ENCODE measurements at places on chromosomes 1 and 21. TPM values are rescaled to one million over a fixed set of nuclear protein-coding genes. Genes with fewer than 3 reads are reported as not detected.
A peak's percentile ranks its signal among the peaks of the same experiment; 100 is the strongest.

KANK4 gene
- not detected for total RNA-seq

FABP3 gene
- not detected for total RNA-seq

DNA sequence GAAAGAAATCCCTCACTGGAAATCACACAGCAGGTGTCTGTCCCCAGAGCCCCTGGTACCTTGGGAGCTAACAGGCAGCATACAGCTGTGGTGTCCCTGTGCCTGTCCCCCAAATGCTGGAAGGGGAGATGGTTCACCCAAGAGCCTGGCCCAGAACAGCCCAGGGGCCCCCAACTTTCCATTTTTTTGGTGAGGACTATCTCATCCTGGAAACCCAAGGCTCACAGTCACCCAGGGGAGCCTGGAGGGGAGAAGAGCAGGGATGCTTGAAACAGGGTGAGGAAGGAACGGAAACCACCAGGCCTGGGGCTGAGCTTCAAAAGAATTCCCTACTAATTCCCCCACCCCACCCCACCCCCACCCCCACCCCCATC, 3.6 kb downstream of the SDC3 start:
- H3K27ac ChIP-seq: no peak overlapping the region
- H3K36me3 ChIP-seq: no peaks in the 10 kb centered on the region
- no peak overlapping the region for H3K4me3 ChIP-seq
- peaks cover 9% of the 10 kb centered on the region for H3K4me1 ChIP-seq
- no peak for DNase-seq

DNA sequence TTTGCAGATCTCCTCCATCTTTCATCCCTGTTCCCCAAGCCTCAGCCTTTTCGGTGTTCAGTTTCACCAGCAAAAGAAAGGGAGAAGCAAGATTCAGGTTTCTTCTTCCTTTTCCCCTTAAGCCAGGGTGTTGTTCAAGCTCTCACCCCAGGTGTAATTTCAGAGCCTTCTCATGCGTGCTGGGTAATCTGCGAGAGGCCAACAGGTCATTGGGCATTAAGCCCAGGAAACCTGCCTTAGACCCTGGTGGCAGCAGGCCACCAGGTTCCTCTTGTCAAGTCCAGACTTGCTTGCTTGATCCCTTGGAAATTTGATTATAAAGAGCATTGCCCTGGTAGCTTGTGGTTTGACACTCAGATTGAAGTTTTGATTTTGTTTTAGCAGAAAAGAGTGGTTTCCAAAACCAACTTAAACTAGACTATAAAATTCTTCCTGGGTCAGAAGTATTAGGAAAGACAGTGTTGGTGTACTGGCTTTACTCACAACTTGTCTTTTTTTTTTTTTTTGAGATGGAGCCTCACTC, 6.9 kb downstream of the AKR1A1 start:
- peak overlapping the region; percentile 71 for H3K27ac ChIP-seq
- H3K4me1 ChIP-seq: peaks cover 30% of the 10 kb centered on the region
- peaks cover 26% of the 10 kb centered on the region for H3K36me3 ChIP-seq

DNA sequence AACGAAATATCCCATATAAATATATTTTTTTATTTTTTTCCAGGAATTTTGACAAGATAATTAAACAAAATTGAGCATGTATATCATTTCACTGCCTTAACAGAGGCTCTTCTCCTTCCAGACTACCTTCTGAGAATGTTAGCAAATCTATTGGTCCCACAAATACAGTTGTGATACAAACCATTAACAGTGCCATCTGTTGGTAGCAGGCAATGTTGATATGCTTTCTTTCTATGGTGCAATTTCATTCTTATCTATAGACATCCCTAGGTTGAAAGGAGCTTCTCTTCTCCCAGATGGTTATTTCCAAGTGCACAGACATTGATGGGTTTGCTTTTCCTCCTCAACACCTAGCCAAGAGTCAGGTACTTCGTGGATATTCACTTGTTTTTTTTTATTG, 303.6 kb downstream of the USH2A start:
- H3K4me3 ChIP-seq: no peak overlapping the region
- no peaks in the 10 kb centered on the region for H3K27me3 ChIP-seq
- no peaks in the 10 kb centered on the region for H3K4me1 ChIP-seq

DNA sequence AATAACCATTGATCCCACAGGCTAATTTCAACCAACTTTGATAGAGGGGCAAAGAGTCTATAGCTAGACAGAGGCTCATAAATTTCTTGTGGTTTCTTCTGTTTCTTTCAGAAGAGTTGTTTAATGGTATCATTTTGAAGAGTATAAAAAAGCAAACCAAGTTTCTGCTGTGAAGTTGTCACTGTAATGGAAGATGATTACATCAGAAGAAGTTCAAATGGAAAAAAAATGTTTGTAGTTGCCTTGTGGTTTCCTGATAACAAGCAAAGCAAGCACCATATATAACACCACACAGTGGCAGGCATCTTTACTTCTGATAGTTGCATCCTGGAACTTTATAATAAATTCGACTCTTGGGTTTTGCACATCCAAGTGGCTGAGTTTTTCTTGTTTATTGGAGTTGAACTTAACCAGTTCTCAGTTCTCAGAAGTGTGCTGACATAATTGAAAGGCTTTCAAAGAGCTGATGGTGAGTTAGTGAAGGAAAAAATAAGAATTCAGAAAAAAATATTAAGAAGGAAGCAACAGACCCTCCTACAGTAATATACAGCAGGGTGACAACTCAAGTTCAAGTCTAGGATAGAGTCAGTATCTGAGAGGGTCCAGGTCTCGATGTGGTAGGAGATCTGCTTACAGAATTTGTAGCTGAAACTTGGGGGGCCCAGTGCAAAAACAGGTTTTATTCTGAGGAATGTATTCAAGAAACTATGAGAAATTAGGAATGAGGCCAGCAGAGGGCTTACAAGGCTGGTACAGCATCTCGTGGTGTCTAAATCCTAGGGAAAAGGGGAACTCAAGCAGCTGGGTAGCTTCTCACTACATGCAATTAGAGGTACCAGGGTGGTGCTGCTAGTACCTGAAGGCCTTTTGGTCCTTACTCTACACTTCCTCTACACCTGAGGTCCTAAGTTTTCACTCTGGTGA, 123.5 kb downstream of the CRB1 start:
- no peak overlapping the region for H3K4me3 ChIP-seq
- H3K27me3 ChIP-seq: peaks cover 2% of the 10 kb centered on the region
- peaks cover 26% of the 10 kb centered on the region for H3K4me1 ChIP-seq
- DNase-seq: no peak
- peak overlapping the region; percentile 60 for H3K27ac ChIP-seq

- H3K4me1 ChIP-seq: peaks cover 11% of the 10 kb centered on the region
- no peak overlapping the region for H3K4me3 ChIP-seq
- no peaks in the 10 kb centered on the region for H3K27me3 ChIP-seq
- H3K27ac ChIP-seq: no peak overlapping the region
- peaks cover 9% of the 10 kb centered on the region for H3K36me3 ChIP-seq
Measured at GRCh38 chr1:213110349-213111300, 59.6 kb downstream of the RPS6KC1 start.

DNA sequence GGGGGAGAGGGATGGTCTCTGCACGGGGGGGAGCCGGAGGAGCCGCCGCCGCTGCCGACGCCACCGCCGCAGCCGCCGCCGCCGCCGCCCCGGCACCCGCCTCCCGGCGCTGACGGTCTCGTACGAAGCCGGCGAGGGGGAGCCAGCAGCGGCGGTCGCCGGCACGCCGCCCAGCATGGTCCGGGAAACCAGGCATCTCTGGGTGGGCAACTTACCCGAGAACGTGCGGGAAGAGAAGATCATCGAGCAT, 311 bp downstream of the SPEN start:
- H3K27me3 ChIP-seq: no peaks in the 10 kb centered on the region
- no peak for DNase-seq
- H3K36me3 ChIP-seq: peaks cover 19% of the 10 kb centered on the region
- peak overlapping the region; percentile 81 for H3K4me3 ChIP-seq
- peak overlapping the region; percentile 94 for H3K27ac ChIP-seq

DNA sequence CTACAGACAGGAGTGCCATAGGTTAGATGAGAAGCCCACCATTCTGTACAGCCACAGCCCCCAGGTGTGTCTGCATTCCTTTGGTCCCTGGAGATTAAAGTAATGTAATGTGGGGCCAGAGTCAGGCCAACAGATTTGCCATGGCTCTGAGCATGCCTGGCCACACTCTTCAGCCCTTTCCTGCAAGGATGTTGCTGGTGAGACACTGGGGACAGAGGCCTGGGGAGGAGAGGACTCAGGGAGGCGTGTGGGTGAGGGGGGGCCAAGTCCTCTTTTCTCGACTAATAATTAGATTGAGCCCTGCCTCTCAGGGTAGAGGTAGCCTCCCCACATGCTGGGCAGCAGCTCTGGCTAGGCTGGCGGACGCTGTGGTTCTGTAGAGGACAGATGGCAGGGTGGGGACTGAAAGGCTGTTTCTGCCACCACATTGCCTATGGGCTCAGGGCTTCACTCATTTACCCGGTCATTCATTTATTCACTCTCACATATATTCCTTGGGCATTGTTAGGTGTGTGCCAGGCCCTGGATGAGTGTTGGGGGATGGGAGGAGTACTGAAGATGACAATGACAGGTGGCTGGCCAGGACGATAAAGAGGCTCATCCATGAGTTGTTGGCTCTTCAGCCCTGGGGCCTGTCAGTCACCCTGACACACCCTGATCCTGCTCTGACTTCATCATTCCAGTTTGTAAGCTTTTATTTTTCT, 7.1 kb upstream of the PRCC start:
- H3K27ac ChIP-seq: no peak overlapping the region
- no peaks in the 10 kb centered on the region for H3K27me3 ChIP-seq
- H3K4me3 ChIP-seq: no peak overlapping the region
- peaks cover 5% of the 10 kb centered on the region for H3K4me1 ChIP-seq
- H3K36me3 ChIP-seq: no peaks in the 10 kb centered on the region

DNA sequence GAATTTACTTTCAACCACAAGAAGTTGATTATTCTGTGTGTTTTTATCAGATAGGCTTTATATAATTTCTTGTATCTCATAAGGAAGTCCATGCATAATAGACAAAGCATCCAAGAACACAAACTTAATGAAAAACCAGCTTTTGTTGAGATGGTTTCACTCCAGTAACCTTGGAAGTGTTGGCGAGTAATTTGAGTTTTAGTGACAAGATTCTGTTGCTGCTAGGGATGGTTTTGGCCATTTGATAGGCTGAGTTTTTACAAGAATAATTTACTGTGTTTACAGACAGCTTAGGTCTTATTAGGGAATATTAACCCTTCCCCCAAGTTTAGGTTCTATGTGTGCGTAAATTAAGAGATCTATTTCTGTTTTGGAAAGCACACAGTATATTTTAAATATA, 513.6 kb downstream of the USP25 start:
- no peaks in the 10 kb centered on the region for H3K4me1 ChIP-seq
- no peaks in the 10 kb centered on the region for H3K27me3 ChIP-seq
- H3K27ac ChIP-seq: no peak overlapping the region
- H3K4me3 ChIP-seq: no peak overlapping the region

DNA sequence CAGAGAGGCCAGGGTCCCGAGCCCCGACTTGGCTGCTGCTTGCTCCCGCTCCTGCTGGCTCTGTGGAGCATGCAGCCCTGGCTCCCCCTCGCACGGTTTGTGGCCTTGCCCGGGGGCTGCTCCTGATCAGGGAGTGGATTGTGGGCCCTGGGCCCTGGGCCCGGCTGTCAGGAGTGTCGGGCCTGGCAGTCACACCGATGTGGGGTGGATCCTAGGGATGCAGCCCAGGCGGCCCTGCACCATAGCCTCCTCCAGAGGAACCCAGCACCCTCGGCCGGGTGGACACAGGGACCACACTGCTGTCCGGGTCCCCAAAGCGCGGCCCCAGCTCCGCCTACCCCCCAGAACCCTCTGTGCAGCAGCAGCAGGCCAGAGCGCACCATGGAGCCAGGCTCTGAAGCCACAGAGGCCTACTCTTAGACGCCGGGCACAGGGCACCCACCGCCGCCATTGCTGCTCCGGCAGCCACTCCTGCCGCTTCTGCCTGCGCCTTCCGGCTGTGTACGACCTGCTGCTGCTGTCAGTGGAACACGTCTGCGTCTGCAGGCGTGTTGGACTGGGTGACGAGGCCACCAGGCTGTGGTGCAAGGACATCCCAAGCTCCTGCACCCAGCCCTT, 9.4 kb downstream of the SLX9 start:
- no peaks in the 10 kb centered on the region for H3K27me3 ChIP-seq
- DNase-seq: no peak
- no peak overlapping the region for H3K27ac ChIP-seq

GRCh38 chr1:47190857-47191256, 1.0 kb upstream of the PDZK1IP1 start:
- no peak for DNase-seq
- H3K27ac ChIP-seq: no peak overlapping the region
- no peak overlapping the region for H3K4me3 ChIP-seq
- peaks cover 1% of the 10 kb centered on the region for H3K27me3 ChIP-seq

DNA sequence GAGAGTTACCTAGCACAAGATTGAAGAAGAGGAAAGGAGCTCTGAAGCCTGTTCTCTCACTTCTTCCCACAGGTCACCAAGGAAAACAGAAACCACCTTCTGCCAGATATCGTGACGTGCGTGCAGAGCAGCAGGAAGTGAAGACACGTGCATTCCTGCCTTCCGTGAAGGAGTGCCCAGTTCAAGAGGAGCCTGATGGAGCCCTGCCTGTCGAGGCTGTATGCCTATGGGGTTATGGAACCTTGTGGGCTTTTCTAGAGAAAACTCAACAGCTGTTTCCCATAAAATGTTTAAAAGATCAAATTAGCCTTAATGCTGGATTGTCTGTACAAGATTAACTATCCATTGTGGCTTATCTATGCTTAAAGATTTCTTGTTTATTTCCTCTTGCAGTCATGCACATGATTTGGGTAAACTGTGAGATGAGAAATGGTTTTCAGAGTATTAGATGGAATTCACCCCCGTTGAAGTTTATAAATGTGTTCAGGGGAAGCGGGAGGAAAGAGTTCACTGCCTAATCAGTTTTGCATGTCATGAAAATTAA, 27.8 kb downstream of the NTPCR start:
- no peak overlapping the region for H3K4me3 ChIP-seq
- DNase-seq: no peak
- H3K36me3 ChIP-seq: peaks cover 37% of the 10 kb centered on the region
- H3K4me1 ChIP-seq: peaks cover 13% of the 10 kb centered on the region
- peak overlapping the region; percentile 74 for H3K27ac ChIP-seq
- H3K27me3 ChIP-seq: no peaks in the 10 kb centered on the region

DNA sequence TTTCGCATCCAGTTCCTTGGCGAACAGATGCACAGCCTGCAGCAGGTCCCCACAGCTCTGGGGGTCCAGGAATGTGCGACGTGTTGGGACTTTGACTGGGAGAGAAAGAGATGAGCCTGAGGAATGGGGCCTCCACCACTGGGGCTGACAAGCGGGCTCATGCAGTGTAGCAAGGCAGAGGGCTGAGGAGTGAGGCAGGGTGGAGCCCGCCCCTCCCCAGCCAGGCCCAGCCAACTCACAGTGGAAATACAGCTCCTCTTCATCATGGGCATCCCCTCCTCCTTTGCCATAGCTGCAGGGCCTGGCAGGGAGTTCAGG, 30.7 kb downstream of the CDCA8 start:
- no peaks in the 10 kb centered on the region for H3K4me1 ChIP-seq
- H3K36me3 ChIP-seq: no peaks in the 10 kb centered on the region
- peaks cover 10% of the 10 kb centered on the region for H3K27me3 ChIP-seq
- no peak for DNase-seq
- no peak overlapping the region for H3K27ac ChIP-seq
- no peak overlapping the region for H3K4me3 ChIP-seq
